ENCODE measurements at places on chromosomes 5 and 9. TPM values are rescaled to one million over a fixed set of nuclear protein-coding genes. Genes with fewer than 3 reads are reported as not detected.

- DNase-seq: no peak
Observed at GRCh38 chr5:89758146-89758545, 651.4 kb downstream of the CETN3 start.

DNA sequence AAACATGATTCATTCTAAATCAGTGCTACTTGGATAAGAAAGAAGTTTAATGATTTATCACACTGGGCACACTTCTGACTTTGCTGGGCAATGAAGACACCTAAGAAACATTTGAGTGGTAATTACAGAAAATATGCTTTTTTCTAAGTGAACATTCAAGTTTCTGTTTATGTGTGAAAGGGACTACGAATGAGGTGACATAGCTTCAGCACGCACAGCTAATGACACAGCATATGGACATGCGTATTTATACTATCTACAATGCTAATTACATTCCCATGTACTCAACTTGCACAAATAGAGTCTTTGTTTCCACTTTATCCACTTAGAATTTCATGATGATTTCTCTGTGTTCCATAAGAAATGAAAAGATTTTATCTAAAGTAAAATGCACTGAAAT is 40.6 kb downstream of the FREM1 start:
- no peak for DNase-seq

GRCh38 chr5:172098883-172099282 is 89.1 kb downstream of the STK10 start:
- DNase-seq: no peak

DNA sequence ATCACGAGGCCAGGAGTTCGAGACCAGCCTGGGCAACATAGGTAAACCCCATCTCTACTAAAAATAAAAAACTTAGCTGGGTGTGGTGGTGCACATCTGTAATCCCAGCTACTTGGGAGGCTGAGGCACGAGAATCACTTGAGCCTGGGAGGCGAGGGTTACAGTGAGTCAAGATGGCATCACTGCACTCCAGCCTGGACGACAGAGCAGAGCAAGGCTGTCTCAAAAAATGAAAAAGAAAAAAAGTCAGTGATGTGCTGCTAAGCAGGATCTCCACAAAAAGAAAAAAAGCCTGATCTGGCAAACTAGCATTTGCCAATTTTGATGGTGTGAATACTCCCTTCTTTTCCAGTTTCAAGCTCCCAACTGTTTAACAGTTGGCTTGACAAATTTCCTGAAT is 21.9 kb downstream of the F2R start:
- DNase-seq: no peak

- peak; percentile 60 for DNase-seq
Observed at GRCh38 chr5:157718519-157718918, 12.7 kb upstream of the THG1L start.

DNA sequence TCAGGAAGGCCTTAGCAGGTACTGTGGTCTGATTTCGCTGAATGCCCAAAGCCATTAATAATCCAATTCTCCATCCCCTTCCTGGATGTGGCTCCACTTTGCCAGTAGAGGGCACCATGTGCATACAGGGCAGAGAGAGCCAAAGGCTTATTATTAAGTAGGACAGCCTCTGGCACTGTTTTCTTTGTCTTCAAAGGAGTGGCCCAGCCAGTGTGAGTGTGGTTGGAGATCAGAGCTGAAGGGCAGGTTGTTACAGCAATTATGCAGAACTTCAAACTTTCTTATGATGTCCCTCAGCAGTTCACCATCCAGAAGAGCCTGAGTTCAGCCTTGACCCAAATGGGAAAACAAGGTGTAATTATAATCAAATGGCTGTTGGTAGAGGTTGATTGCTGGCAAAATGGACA is 38.6 kb upstream of the CEMIP2 start:
- peak; percentile 83 for DNase-seq

Gene RPP25L
- total RNA-seq: 19.3 TPM

Gene FBP2
- not detected for total RNA-seq

Data from endodermal cell (in vitro differentiated cells).